ENCODE measurements at places on chromosomes 1 and 21. TPM values are rescaled to one million over a fixed set of nuclear protein-coding genes. Genes with fewer than 3 reads are reported as not detected.

DNA sequence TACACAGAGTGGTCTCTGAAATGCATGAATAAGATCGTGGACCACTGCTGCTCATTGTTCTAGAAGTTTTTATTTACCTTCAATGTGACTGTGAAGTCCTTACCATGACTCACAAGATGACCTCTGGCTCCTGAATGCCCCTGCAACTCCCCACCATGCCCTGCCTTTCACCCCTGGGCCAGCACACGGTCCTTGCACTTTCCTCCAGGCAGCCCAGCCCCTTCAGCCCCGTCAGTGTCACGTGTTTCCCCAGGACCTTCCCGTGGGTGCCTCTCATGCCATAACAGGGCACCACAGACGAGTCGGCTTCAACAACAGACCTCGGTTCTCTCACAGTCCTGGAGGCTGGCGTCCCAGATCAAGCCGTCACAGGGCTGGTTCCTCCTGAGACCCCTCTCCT is 62.1 kb downstream of the B3GALT5 start:
- no peaks in the 10 kb centered on the region for H3K36me3 ChIP-seq
- no peak overlapping the region for H3K4me3 ChIP-seq
- DNase-seq, result peak; percentile 69
- H3K27me3 ChIP-seq, result no peaks in the 10 kb centered on the region
- no peaks in the 10 kb centered on the region for H3K4me1 ChIP-seq

DNA sequence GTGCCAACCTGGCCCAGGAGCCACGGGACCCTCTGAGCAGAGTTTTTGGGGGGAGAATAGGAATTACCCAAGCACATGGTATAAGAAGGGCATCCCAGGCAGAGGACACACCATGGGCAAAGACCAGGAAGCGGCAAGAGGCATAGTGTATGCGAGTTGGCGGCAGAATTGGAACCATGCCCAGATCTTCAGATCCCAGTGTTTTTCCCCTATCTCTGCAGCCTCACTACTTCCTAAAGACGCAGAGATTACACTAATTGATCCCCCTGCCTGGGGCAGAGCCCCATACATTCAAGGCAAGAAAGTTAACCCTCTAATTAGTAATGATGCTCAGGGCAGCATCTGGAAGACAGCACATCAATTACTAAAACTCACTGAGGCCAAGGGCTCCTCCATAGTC is 48.2 kb downstream of the SYT2 start:
- H3K27me3 ChIP-seq, result peaks cover 59% of the 10 kb centered on the region
- no peak for DNase-seq
- no peaks in the 10 kb centered on the region for H3K36me3 ChIP-seq
- no peaks in the 10 kb centered on the region for H3K4me1 ChIP-seq
- no peak overlapping the region for H3K27ac ChIP-seq

MPL gene
- total RNA-seq, result not detected

DNA sequence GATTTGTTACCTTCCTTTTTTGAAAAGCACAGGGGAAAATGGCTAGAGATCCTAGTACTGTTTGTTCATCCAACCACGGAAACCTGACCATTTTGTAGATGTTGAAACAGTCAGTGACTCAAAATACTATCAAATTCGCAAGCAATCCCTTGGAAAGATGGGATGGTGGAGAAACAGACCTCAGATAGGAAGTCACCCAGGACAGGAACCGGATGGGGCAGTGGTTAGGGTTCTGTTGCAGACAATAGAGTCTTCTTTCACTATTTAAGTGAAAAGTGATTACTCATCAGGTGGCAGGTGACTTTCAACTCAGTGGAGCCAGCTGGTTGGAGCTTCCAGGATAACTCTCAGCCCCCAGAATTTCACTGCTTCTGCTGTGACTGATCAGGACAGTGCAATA is 17.0 kb downstream of the LHX4 start:
- no peak overlapping the region for H3K4me3 ChIP-seq
- peaks cover 5% of the 10 kb centered on the region for H3K27me3 ChIP-seq
- H3K36me3 ChIP-seq, result no peaks in the 10 kb centered on the region
- H3K4me1 ChIP-seq, result peaks cover 4% of the 10 kb centered on the region
- DNase-seq, result no peak
- H3K27ac ChIP-seq, result no peak overlapping the region

- H3K27me3 ChIP-seq, result no peaks in the 10 kb centered on the region
- DNase-seq, result no peak
- no peak overlapping the region for H3K27ac ChIP-seq
Observed at GRCh38 chr1:80801695-80802094, 999.0 kb upstream of the ADGRL2 start.

- peak overlapping the region; percentile 60 for H3K27ac ChIP-seq
- no peak for DNase-seq
- no peaks in the 10 kb centered on the region for H3K27me3 ChIP-seq
Observed at GRCh38 chr1:235953801-235954200, 87.1 kb upstream of the LYST start.

- no peaks in the 10 kb centered on the region for H3K4me1 ChIP-seq
- no peak for DNase-seq
- no peaks in the 10 kb centered on the region for H3K36me3 ChIP-seq
- H3K27me3 ChIP-seq, result no peaks in the 10 kb centered on the region
- no peak overlapping the region for H3K27ac ChIP-seq
Observed at GRCh38 chr21:40173816-40174215, 306.6 kb downstream of the PCP4 start.

DNA sequence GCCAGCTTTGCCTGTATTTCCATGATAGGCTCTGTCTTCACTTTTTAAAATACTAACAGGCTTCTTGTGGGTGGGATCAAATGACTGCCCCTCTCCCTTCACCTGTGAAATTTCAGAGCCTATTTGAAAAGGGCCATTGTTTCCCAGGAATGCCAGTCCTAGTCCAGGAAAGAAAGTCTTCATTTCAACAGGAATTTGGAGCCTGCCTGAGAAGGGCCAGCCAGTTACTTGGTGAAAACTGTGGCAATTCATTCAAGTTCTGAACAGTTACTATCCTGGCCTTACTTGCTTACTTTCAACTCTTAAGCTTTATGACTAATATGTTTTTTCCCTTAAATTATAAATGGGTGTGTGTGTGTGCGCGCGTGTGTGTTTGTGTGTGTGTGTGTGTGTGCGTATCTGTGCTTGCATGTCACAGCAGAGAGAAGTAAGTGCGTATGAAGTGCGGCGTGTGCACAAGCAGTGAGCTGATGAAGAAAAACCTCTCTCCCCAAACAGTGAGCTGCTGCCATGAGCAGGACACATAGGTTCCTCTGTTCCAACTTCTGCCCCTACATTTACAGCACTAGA is 67.5 kb upstream of the RNPC3 start:
- no peaks in the 10 kb centered on the region for H3K36me3 ChIP-seq
- peaks cover 16% of the 10 kb centered on the region for H3K4me1 ChIP-seq
- H3K4me3 ChIP-seq, result no peak overlapping the region
- H3K27me3 ChIP-seq, result no peaks in the 10 kb centered on the region
